IPS DF 6.9 (cell line): ENCODE measurements at places on chromosomes 1 and 21.

- DNase-seq: no peak
Measured at GRCh38 chr21:38524168-38525153, 26.2 kb upstream of the ERG start.

DNA sequence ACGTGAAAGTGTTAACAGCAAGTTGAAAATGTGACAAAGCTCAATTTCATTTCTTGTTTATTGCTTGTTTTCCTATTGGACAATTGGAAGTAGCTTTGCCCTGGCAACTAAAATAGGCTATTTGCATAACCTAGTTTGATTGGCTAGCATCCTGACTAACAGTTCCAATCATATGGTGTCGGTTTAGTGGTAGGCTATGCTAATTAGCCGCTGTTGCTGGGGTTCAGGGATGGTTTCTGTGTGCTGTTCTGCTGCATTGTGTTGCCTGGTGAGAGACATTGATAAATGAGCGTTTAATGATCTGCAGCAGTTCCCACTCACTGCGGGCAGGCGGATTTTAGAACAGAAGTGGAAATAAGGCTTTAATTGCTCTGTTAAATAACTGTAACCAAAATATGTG, 68.5 kb downstream of the DYRK1A start:
- DNase-seq: peak; percentile 64

GRCh38 chr1:226428791-226429461, 21.0 kb upstream of the PARP1 start:
- no peak for DNase-seq

DNA sequence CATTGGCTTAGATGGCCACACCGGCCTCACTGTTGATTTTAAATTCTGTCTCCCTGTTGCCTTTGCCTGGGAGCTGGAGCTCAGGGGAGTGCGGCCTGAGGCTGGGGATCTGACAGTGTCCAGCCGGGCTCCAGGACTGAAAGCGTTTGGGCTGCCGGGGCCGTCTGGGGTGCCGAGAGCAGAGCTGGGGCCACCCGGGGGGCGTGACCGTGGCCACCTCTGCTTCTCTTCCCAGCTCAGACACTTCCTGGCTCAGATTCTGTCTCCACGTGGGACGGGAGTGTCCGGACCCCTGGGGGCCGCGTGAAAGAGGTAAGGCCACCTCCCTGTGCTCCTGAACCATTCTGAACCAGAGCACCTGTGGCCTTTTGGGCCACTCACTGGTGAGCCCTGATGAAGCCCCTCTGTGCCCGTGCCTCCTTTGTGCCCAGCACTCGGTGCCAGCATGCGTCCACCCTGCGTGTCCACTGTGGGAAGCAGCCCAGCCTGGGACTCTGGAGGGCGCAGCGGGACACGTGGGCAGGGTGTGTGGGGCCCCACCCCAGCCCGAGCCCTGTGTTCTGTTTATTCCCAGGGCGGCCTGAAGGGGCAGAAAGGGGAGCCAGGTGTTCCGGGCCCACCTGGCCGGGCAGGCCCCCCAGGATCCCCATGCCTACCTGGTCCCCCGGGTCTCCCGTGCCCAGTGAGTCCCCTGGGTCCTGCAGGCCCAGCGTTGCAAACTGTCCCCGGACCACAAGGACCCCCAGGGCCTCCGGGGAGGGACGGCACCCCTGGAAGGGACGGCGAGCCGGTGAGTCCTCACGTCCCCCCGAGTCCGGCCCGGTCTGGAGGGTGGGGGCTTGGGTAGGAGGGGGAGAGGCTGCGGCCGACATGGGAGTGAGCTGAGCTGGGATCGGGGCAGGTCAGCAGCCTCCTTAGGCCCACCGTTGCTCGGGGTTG, 64.8 kb downstream of the SLC19A1 start:
- DNase-seq: no peak

- no peak for DNase-seq
Measured at GRCh38 chr1:170692866-170693575, 29.1 kb downstream of the PRRX1 start.

DNA sequence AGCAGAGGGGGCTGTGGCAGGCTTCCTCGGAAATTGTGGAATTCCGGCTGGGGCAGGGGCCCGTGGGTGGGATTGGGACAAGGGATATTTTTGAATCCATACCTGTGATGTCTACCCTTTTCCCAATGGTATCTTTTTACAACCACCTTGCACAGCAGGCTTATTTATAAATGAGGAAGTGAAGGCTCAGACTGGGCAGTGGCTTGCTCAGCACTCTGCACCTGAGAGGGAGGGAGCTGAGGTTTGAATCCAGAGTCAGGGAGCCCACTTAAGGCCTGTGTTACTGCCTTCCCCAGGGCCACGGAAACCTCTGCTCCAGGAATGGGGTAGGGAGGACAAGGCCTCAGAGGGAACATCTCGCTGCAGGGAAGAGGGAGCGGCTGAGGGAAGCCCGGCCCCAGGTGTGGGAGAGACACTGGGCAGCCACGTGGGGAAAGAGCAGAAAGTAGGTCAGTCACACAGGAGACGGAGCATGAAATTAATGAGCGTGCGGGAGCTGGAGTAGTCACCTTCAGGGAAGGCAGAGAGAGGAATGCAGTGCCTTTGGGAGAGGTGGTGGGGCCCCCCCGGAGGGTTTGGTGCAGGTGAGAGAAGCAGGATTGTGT, 35.4 kb upstream of the SCMH1 start:
- no peak for DNase-seq

GRCh38 chr1:187032982-187033692, 204.4 kb downstream of the PLA2G4A start:
- DNase-seq: no peak

GRCh38 chr21:17197996-17198395, 314.8 kb upstream of the CXADR start:
- no peak for DNase-seq

DNA sequence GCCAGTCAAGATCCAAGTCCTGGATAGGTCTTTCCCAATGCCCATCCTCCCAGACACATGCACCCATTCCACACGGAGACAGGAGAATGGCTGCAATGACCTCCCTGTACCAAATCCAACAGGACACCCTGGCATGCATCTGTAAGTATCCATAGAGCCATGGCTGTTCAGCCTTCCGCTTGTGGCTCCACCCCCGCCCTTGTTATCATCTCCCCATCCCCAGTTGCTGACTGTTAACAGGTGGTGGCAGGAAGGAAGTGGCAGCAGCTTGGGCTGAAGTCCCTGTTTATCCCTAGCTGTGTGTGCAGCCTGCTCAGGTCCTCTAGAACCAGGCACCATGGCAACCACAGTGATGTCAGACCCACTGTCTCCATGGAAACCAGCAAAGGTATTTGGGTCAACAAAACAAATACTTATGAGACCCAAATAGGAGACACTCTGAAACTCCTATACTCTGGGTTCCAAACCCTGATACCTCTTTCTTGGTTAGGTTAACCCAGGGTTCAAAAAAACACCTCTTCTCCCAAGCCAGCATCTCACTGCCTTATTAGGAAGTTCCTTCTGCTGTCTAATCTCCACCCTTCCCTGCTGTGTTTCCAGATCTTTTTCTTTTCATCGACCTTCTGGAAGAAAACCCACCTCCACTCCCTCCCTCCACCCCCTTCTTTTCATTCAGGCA, 721 bp downstream of the PBXIP1 start:
- DNase-seq: no peak

- no peak for DNase-seq
Measured at GRCh38 chr1:91611483-91611917, 110.8 kb downstream of the CDC7 start.

DNA sequence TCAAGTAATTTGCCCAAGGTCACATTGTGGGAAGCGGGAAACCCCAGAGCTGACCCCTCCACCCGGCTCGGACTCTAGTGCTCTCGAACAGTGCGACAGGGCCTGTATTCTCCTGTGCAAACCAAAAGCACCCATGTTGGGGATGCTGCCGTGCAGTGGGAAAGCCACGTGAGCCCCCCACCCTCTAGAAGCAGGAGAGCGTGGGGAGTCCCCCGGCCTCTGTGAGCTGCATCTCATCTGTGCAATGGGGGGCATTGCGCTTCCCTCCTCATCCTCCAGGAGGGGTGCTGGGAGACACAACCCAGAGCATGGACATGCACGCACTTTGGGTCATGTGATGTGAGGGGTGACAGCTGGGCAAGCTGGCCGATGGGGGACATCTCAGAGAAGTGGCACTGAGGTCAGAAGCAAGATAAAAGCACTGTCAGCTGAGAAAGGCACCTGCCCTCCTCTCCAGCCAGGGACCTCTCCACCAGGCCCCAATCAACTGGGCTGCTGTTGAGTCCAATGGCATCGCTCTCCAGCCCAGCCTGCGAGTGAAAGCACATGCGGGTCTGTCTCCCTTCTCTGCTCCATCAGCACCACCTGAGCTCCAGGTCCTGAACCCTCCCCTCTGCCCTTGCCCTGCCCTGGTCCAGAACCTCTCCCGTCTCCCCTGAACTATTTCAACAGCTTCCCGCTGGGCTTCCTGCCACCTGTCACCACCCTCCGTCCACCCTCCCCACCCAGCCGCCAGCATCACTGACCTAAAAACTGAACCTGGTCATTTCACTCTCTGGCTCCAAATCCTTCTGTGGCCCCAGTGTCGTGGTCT, 76.4 kb upstream of the IFFO2 start:
- DNase-seq: no peak

DNA sequence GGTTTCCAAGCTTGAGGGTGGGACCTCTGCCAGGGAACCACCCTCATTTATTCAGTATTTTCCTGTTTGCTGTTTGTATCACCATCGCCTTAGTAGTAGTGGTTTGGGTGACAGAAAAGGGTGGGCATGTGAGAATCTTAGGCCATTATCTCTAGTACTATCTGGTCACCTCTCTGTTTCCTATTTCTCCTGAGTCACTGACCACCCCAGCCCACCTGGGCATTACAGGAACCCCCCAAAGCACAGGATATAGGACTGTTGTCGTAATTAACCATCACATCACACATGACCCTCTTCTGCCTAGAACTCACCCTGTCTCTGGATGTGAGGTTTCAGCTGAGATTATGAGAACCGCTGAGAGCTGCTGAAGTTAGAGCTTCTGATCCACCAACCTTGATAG, 60.4 kb downstream of the IL23R start:
- DNase-seq: no peak

DNA sequence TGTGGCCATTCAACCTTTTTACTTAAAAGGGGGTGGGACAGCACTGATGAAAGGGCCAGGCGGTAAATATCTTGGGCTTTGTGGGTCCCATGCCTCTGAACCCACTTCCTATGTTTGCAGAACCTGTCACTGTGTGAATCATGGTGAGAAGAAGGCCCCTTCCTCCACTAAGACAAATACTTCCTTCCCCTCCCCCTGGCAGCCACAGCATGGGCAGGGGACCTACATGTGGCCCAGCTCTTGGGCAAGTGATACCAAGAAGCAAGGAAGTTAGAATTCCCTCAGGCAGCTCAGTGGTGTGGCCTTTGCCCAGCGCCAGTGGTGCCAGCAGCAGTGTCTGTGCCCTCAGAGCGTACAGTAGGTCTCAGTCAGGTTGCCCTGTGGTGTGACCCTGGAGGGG, 168.6 kb downstream of the TRIM33 start:
- DNase-seq: no peak

DNA sequence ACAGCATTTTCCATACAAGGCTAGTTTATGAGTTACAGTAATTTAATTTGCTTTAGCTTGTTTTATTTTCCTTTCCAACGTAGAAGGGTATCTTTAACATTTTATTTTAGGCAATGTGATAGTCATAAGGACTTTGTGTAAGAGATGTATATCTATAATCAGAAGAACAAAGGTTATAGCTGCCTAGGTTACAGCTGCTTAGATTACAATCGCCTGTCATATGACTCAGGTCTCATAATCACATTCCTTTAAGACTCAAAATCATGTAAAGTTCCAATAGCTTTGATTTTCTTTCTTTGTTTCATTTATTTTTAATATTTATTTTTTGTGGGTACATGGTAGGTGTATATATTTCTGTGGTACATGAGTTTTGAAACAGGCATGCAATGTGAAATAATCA, 37.8 kb upstream of the COP1 start:
- DNase-seq: no peak

GRCh38 chr1:41108696-41109275, 87.3 kb upstream of the SLFNL1 start:
- DNase-seq: no peak

DNA sequence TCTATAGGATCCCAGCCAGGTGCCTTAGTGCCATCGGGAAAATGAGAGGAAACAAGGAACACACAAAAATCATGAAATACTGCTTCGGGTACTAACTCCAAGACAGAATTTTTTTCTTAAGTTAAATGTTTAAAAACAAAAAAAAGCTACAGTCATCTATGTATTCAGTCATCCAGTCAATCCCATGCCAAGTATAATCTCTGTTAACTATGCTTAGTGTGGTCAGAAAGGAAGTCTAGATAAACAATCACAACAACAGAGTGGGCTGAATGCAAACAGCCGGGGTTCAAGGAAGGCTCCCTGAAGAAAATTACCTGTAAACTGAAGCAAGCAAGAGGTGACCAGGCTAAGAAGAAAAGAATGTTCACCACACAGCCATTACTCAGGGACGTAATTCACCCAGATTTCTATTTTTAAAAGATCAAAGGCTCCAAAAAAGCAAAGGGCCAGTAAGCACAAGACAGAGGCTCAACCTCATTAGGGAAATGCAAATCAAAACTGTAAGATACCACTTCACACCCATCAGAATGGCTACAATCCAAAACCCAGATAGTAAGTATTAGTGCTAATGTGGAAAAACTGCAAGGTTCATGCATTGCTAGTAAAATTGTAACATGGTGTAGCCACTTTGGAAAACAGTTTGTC, 53.0 kb downstream of the RERE start:
- no peak for DNase-seq

GRCh38 chr1:206887701-206888100, 9.5 kb upstream of the IL24 start:
- DNase-seq: no peak

DNA sequence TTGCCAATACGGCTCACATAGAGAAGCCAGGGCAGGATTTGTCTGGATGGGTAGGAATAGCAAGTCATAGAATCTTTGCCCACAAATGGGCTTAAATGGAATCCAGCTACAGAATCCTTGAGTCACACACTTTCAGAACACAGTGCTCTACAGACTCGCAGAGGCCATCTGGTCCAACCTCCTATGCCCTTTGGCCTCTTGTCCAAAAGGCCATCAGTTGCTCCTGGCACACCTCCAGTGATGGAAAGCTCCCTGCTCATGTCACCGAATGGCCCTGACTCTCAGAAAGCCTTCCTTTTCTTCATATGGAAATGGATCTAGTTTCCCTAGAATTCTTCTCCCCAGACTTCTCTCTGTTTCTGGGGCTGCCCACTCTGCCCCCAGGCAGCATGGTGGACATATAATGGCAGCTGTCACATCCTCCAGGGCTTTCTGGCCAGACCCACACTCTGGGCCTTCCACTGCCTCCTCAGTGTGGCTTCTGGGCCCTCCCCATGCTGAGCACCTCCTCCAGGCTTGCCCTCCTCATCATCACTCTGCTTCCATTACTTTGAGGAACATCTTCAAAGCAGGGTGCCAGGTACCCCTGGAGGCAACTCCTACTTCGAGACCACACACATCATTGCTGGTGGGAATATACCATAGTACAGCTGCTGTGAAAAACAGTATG, 33.6 kb upstream of the TRABD2B start:
- DNase-seq: no peak

DNA sequence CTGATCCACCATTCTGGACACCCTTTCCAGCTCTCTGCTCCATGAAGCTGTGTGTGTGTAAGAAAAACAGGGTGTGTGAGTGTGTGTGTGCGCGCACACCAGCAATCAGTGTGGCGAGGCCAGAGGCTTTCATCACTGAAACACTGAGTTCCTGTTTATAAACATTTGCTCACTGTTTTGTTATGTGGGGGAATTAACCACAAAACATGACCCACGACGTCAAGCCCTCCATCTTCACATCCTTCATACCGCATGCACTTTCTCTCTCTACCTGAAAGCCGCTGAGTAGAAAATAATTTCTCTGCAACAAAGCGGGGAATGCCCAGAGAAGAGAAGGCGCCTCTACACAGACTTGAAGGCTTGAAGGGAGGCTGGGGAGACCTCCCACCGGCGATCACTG, 148.9 kb upstream of the IRF2BP2 start:
- DNase-seq: no peak

- no peak for DNase-seq
Measured at GRCh38 chr1:2544093-2544874, 11.9 kb upstream of the TNFRSF14 start.
